Activated CD4-positive, alpha-beta T cell treated with anti-CD3 and anti-CD28 coated beads for 36 hours (primary cell): ENCODE measurements at places on chromosomes 3 and 15. TPM values are rescaled to one million over a fixed set of nuclear protein-coding genes. Genes with fewer than 3 reads are reported as not detected.

- H3K4me1 ChIP-seq = peaks cover 12% of the 10 kb centered on the region
- no peak overlapping the region for H3K4me3 ChIP-seq
- H3K36me3 ChIP-seq = peaks cover 2% of the 10 kb centered on the region
- DNase-seq = no peak
- H3K27me3 ChIP-seq = no peaks in the 10 kb centered on the region
- H3K27ac ChIP-seq = no peak overlapping the region
Measured at GRCh38 chr15:81331600-81331999, 7.7 kb upstream of the STARD5 start.

DNA sequence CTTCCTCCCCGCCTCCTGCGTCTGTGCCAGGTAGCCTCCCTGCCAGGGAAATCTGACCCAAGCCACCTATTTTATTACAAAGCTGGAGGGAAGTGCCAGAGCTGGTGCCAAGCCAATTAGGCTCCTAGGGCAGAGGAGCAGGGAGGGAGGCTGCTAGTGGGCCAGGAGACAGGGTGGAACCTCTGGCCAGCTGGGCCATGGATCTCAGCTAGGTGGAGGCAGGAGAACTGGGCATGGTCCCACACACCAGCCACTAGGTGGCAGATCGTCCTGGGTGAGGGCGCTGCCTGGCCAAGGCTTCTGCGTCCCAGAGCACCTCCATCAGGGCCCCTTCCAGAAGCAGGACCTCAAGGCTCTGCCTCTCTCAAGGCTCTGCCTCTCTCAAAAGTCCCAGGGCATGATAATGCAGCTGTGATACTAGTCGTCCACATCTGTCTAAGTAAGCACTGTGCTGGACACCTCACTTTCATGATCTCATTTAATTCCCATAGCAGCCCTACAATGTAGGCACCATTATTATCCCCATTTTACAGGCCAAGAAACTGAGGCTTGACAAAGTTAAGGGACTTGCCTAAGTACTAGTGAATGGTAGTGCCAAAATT, 4.5 kb upstream of the RFT1 start:
- H3K27ac ChIP-seq = no peak overlapping the region

GRCh38 chr3:154795582-154795981, 284.5 kb upstream of the MME start:
- no peak for DNase-seq
- no peaks in the 10 kb centered on the region for H3K4me1 ChIP-seq
- no peak overlapping the region for H3K4me3 ChIP-seq
- no peaks in the 10 kb centered on the region for H3K36me3 ChIP-seq

PLA2G4F gene
- not detected for total RNA-seq

LEKR1 gene
- 0.53 TPM for total RNA-seq
